ENCODE measurements at places on chromosomes 4 and X. TPM values are rescaled to one million over a fixed set of nuclear protein-coding genes. Genes with fewer than 3 reads are reported as not detected.

The PAK3 gene
- total RNA-seq = not detected

The NUDT10 gene
- total RNA-seq = not detected

The ETDA gene
- total RNA-seq = not detected

GRCh38 chr4:187179086-187180058 lies 455.7 kb upstream of the FAT1 start:
- H3K36me3 ChIP-seq = no peaks in the 10 kb centered on the region
- no peak overlapping the region for H3K4me3 ChIP-seq
- H3K27ac ChIP-seq = no peak overlapping the region

DNA sequence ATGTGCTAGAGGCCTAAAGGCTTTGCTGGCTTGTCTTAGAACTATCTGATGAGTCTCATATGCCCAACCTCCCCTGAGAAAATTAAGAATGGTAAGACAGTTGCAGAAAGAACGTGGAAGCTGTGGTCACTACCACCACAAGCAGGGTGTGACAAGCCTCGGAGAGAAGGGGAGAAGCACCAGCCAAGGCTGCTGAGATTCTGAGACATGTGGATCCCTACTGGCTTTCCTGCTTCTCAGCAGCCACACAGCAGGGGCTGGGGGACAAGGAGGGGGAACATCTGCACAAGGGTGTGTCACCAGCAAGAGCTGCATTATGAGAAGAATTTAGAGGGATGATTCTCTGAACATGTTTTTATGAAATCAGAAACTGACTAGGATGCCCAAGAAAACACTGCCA lies 19.4 kb downstream of the TAPT1 start:
- peaks cover 4% of the 10 kb centered on the region for H3K4me1 ChIP-seq
- H3K27ac ChIP-seq = no peak overlapping the region
- no peaks in the 10 kb centered on the region for H3K27me3 ChIP-seq
- DNase-seq = no peak

GRCh38 chrX:1423215-1423614 lies 29.5 kb downstream of the ASMTL start:
- H3K27ac ChIP-seq = no peak overlapping the region
- DNase-seq = no peak
- H3K27me3 ChIP-seq = no peaks in the 10 kb centered on the region
- H3K4me3 ChIP-seq = no peak overlapping the region
- no peaks in the 10 kb centered on the region for H3K4me1 ChIP-seq

DNA sequence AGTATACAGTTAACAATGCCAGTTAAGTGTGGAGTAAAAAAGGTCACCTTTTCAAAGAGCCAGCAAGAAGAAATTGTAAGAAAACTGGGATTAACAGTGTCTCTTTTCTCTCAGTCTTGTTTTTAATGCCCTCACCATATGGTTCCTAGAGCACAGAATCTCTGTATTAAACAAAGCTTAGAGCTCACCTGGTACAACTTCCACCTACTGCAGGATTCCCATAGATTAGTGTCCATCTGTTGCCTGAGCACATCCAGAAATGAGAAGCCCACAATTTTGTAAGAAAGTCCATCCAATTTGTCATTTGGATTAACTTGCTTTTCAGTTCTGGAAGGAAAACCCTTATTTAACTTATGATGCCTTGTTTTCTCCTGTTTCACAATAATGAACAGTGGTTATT lies 1037.1 kb downstream of the STPG2 start:
- H3K36me3 ChIP-seq = no peaks in the 10 kb centered on the region
- no peak overlapping the region for H3K27ac ChIP-seq
- H3K4me3 ChIP-seq = no peak overlapping the region
- no peaks in the 10 kb centered on the region for H3K27me3 ChIP-seq
- no peak for DNase-seq

DNA sequence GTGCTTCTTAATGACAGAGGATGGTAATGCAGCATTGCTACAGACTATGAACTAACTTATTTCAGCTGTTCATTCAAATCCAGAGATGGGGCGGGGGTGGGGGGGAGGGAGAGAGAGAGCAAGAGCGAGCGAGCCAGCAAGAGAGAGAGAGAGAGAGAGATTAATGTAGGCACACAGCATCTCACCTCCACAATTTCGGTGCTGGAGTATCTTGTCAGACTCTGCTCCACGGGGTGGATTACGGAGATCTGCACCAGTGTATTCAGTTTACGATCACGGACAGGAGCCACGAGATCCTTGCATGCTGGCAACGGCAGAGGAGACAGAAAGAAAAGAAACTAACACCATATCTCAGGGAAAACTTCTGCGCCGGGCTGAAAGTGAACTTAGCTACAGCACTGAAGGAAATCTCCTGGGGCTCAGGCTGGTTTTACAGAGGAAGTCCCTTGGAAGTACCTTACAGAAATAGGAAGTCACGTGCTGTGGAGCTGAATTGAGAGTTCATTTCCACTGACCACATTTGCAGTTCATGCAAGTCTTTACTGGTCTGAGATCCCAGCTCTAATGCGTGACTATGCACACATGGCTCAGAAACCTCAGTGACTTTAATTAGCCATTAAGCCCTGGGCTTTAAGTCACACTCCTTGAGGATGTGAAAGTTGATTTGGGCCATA lies 440.9 kb downstream of the INPP4B start:
- H3K27me3 ChIP-seq = no peaks in the 10 kb centered on the region
- H3K4me1 ChIP-seq = peaks cover 26% of the 10 kb centered on the region
- H3K27ac ChIP-seq = peak overlapping the region; percentile 82
- peak overlapping the region; percentile 95 for H3K4me3 ChIP-seq

GRCh38 chr4:140271553-140271952 lies 101.9 kb upstream of the SCOC start:
- H3K4me1 ChIP-seq = no peaks in the 10 kb centered on the region
- H3K27me3 ChIP-seq = no peaks in the 10 kb centered on the region
- no peak overlapping the region for H3K4me3 ChIP-seq
- no peak overlapping the region for H3K27ac ChIP-seq
- DNase-seq = no peak
- H3K36me3 ChIP-seq = no peaks in the 10 kb centered on the region

DNA sequence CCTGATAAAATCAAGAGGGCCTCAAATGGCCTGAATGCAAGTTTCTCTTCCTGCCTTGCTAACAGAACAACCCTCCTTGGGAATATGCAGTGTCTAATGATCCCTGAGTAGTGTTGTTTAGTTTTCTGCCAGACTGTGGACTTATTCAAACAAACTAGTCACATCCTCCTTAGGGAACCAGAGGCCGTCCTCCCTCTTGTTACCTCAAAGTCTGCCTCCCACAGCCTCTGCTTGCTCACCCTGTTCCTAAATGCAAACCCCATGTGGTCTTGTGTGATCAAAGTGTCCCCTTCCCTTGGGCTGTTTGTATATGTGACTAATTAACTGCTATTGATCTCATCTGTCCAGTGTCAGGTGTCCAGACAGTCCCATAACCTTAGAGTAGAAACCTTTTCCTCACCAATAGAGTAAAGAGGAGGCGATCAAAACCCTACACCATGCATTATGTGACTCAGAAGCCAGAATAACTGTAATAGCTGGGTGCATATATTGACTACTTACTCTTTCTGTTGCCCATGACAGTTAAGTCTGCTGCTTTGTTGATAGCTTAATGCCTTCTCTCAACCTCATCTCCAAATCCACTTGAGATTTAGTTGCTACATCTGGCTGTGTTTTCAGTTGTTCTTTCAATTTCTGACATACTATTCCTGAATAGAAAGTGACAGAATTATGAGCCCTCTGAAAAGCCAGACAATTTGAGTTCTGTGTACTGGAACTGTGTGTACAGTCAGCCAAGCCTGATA lies 473.0 kb upstream of the NWD2 start:
- no peaks in the 10 kb centered on the region for H3K4me1 ChIP-seq
- H3K27me3 ChIP-seq = no peaks in the 10 kb centered on the region
- H3K4me3 ChIP-seq = no peak overlapping the region
- no peak overlapping the region for H3K27ac ChIP-seq
- H3K36me3 ChIP-seq = no peaks in the 10 kb centered on the region
- DNase-seq = no peak

GRCh38 chr4:52586069-52586468 lies 73.0 kb downstream of the USP46 start:
- no peaks in the 10 kb centered on the region for H3K4me1 ChIP-seq
- DNase-seq = no peak
- H3K27ac ChIP-seq = no peak overlapping the region
- no peak overlapping the region for H3K4me3 ChIP-seq
- no peaks in the 10 kb centered on the region for H3K27me3 ChIP-seq
- no peaks in the 10 kb centered on the region for H3K36me3 ChIP-seq
